Stimulated activated CD4-positive, alpha-beta T cell treated with anti-CD3 and anti-CD28 coated beads, Interleukin-4, amount 100 ng/mL, for 48 hours (primary cell): ENCODE measurements at places on chromosomes 4 and X.
A peak's percentile ranks its signal among the peaks of the same experiment; 100 is the strongest.

DNA sequence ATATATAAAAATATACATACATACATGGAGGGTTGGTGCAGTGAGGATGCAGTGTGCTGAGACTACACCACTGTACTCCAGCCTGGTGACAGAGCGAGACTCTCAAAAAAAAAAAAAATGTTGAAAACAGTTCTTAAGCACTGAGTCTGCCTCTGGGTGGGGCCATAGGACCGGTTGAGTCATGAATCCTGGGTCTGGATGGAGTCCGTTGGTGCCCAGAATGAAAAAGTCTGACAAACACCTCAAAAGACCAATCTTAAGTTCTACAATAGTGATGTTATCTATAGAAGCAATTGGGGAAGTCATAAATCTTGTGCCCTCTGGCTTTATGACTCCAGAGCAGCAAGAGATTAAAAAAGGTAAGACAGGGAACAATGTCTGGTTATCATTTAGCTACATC lies 70.4 kb downstream of the FGFBP1 start:
- DNase-seq, result no peak

- DNase-seq, result no peak
Measured at GRCh38 chr4:147365396-147365795, 115.5 kb upstream of the EDNRA start.

DNA sequence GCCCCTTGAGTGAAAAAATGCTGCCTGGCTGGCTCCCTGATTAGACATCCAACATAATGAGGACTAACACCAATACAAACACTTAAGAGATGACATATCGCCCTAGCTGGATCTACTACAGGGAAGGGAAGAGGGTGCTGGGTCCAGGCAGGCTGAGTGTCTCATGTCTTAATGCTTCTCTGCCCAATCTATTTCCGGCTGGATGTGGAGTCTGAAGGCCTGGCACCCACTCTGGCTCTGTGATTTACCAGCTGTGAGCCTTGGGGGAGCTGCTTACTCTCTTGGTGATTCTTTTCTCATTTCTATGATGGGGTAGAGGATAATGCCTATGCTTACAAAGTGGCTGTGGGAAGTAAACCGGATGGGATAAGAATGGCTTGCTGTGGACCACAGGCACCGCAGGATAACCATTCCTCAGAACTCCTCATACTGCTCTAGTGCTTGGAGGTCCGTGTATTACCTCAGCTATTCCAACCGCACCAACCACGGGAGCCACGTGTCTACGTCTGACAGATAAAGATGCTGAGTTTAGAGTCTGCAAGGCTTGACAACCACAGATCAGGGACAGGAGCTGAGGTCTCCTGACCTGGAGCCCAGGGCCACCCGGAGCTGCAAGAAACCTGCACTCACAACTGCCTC lies 161.7 kb downstream of the AFAP1 start:
- no peak for DNase-seq

DNA sequence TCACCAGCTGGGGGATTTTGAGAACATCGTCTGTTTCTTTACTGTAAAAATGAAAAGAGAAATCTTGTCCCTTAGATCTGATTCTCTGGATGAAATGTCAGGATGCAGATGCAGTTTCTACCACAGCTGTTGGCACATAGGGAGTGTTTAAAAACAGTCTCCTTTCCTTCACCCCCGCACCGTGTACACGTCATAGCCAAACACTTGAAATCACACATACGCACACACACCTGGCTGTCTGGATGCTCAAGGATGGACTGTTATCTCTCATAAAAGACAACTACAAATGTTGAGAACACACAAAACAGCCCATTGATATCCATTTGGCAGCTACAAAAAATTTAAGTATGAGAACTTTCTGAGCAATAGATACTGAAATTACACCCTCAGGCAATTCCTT lies 275.8 kb upstream of the CLNK start:
- no peak for DNase-seq

- peak; percentile 24 for DNase-seq
Measured at GRCh38 chr4:2484993-2485392, 16.1 kb downstream of the RNF4 start.

GRCh38 chr4:11397146-11397545 lies 31.5 kb downstream of the HS3ST1 start:
- no peak for DNase-seq

DNA sequence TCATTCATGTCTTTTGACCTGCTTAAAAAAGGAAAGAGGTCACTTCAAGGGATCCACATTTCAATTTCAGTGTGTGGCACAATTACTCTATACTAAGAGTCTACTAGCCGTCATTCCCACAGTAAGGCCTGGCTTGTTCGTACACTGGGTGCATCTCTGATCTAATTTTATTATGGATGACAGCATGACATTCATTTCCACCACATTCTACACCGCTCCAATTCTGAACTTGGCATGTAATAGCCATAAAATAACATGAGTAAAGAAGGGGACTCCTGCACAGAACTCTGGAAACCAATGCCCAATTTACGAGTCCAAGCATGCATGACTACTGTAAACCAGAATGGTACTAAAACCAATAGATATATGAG lies 51.1 kb downstream of the HAND2 start:
- no peak for DNase-seq

DNA sequence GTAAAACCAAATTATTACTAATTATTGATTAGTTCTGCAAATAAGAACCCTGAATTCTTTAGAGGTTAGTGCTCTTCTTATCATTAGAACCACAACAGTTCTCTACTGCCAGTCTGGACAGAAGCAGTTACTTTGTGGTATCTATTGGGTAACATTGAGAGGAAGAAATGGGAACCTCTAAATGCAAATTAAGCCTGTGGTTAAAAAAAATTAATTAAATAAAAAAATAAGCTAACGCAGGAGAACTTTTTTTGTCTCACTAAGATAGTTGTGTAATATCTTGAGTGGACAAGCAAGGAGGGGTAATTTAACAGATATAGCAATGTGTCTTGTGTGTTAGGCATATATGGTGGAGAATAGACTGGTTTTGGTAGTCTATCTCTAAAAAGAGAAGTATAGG lies 32.9 kb upstream of the TET2 start:
- DNase-seq, result no peak

GRCh38 chrX:56766554-56767347 lies 37.7 kb downstream of the NBDY start:
- DNase-seq, result no peak

- no peak for DNase-seq
Measured at GRCh38 chr4:109864134-109864533, 16.2 kb downstream of the LRIT3 start.

DNA sequence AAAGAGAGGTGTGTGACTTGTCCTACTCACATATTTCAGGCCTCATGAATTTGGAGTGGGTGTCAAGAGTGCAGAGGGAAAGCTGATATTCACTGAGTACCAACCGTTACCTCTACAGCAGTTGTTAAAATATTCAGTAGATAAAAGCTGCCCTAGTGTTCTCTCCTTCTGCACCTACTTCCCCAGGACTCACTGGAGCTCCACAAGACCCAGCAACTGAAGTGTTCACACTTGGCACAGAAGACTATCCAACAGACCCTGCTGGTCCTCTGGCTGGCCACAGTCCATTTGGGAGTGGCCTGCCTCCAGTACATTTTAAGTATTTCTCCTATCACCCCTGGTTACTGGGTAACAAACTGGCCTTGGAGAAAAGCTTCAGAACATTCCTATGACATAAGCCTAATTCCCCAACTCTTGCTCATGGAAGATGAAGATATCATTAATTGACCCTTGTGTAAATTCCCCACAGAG lies 70.8 kb downstream of the PPARGC1A start:
- DNase-seq, result no peak

GRCh38 chr4:35238793-35239192 lies 1005.5 kb downstream of the ARAP2 start:
- no peak for DNase-seq

- DNase-seq, result no peak
Measured at GRCh38 chr4:19707876-19708275, 543.8 kb upstream of the SLIT2 start.

DNA sequence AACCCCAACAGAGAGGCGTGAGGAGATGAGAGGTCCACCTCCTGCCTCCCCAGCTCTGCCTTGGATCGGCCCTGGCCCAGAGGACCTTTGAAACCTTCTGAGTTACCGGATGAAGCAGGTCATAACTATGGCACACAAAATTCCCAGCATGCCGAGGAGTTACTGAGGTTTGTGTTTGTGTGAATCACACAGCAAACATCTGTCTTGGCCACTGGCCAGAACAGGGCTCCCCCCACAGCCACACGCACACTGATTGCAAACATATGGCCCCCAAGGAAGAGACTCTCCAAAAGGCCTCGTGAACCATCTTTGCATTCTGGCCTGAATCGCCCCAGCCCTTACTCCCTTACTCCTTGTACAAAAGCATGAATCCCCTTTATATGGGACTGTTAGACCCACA lies 18.9 kb downstream of the RPS4X start:
- no peak for DNase-seq

DNA sequence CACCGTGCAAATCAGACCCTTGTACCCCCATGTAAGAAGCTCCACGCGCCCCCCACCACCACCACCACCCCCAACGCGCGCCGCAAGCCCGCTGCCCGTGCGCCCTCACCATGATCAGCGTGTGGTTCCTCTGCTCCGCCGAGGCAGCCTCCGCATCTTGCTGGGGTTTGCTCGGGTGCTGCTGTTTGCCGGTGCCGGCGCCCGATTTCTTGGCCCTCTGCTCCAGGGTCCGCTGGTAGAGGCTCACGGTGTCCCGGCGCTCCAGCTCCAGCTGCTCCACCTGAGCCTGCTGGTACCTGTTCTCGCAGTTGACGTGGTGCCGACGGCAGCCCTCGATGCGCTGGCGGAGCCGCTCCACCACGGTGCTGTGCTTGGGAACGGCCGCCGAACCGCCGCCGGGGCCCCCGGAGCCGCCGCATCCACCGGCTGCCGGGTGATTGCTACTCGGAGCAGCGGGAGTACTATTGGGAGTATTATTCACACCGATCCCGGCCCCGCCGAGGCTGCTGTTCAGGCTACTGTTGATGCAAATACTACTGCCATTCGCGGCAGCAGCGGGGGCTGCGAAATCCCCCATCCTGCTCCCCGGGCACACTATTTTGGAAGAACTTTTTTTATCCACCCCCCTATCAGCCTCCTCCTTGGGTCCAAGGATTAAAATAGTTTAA lies 1.1 kb downstream of the MAML3 start:
- DNase-seq, result no peak

DNA sequence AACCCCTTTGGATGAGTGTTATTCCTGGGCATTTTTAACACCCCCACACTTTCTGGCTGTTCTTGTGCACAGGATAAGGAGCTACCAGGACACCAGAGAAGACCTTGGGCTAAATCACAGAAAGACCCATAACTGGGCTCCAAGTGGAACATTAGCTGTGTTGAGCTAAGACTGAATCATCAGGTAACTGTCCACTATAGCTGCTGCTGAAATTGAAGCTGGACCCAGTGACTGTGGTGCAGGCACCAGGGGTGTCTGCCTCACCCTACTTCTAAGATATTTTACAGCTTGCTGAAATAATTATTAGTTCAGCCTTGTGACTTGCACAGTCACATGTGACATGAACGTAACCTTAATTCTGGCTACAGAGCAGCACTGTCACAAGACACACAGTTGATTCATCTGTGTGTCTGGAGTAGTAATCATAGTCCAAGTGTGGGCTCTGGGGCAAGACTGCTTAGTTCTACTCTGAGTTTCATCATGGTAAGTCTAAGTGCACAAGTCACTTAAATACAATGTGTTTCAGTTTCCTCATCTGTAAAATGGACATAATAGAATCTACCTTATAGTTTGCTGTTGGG lies 127.4 kb downstream of the SLC39A8 start:
- no peak for DNase-seq

DNA sequence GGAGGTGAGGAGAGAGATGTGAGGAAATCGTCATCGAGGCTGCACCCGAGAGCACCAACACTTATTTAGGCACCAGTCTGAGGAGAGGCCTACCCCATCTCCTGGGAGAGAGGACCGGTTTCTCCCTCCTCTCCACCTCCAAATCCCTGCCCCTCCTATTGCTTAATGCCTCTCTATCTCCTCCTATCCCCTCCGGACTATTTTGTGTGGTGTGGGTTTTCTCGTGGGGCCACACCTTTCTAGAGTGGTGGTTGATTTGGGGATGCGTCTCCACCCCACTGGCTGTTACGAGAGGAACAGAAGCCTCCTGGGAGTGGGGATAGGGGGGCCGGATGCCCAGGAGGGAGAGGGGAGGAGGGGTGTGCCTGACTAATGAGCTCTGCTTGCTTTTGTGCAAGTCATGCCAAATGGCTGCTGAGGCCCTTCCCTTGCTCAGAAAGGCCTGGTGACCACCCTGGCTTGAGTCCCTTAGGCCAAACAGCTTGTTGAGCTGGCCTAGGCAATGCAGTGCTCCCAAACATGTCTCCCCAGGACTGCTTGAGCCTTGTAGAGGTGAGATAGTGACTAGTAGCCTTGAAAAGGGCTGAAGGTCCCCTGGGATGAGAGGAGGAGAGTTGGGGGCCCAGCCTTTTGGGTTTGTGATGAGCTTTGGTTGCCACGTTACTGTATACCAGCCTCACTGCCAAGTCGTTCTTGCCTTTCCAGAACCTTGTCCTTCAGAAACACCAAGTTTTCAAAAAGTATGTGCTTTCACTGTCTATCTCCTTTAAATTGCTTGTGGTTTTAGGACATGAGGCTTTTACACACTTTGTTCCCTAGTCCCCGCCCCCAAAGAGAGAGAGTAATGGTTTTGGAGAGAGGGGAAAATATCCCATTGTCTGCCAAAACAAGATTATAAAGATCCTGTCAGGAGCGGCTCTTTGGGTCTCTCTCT lies 1.2 kb downstream of the MSN start:
- DNase-seq, result peak; percentile 17
